Panc1 (cell line): ENCODE measurements at places on chromosomes 11 and 22. TPM values are rescaled to one million over a fixed set of nuclear protein-coding genes. Genes with fewer than 3 reads are reported as not detected.

Gene CYB5R2
- 46.3 TPM for total RNA-seq

GRCh38 chr22:41198027-41198580 is 7.0 kb upstream of the L3MBTL2 start:
- DNase-seq, result no peak

Gene BDNF
- 0.36 TPM for total RNA-seq

- DNase-seq, result peak; percentile 82
These were observed 33.6 kb upstream of the MMP7 start for GRCh38 chr11:102564110-102564509.

DNA sequence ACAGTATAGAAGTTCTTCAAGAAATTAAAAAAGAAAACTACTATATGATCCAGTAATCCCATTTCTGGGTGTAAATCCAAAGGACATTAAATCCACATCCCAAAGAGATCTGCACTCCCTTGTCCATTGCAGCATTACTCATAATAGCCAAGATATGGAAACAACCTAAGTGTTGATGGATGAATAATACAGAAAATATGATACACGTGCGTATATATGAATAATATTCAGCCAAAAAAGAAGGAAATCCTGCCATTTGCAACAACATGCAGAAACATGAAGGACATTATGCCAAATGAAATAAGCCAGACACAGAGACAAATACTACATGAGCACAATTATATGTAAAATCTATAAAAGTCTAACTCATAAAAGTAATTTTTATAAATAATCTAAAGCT is 306.3 kb upstream of the ANO3 start:
- no peak for DNase-seq

- no peak for DNase-seq
These were observed 42.4 kb downstream of the KCNJ4 start for GRCh38 chr22:38412435-38413084.

Gene MRGPRX3
- total RNA-seq, result not detected

Gene MOGAT2
- total RNA-seq, result 0.08 TPM

DNA sequence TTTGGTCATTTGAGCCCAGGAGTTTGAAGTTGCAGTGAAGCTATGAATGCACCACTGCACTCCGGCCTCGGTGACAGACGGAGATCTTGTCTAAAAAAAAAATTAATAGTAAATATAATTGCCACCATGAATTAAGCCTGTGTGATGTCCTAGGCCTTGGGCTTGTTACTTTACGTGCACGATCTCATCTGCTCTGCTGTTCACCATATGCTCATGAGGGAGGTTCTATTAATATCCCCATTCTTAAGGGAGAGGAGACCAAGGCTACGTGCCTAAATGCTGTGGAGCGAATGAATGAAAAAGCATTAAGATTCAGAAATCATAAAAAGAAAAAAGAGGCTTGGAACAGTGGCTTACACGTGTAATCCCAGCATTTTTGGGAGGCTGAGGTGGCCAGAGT is 2.6 kb upstream of the ATG2A start:
- DNase-seq, result no peak

Gene IL17REL
- 0.82 TPM for total RNA-seq

DNA sequence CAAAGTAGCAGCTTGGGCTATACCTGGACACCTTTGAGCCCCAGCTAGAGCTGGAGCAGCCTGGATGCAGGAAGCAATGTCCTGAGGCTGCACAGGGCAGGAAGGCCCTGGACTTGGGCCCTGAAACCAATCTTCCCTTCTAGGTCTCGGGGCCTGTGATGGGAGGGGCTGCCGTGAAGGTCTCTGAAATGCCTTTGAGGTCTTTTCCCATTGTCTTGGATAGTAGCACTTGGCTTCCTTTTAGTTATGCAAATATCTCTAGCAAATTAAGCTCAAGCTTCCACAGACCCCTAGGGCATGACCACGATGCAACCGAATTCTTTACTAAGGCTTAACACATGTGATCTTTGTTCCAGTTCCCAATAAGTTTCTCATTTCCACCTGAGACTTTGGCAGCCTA is 40.0 kb downstream of the LINC01488 start:
- no peak for DNase-seq

GRCh38 chr22:49521787-49522224 is 305.9 kb downstream of the BRD1 start:
- DNase-seq, result no peak

GRCh38 chr11:7826324-7826723 is 29.6 kb upstream of the OR5P2 start:
- DNase-seq, result no peak

DNA sequence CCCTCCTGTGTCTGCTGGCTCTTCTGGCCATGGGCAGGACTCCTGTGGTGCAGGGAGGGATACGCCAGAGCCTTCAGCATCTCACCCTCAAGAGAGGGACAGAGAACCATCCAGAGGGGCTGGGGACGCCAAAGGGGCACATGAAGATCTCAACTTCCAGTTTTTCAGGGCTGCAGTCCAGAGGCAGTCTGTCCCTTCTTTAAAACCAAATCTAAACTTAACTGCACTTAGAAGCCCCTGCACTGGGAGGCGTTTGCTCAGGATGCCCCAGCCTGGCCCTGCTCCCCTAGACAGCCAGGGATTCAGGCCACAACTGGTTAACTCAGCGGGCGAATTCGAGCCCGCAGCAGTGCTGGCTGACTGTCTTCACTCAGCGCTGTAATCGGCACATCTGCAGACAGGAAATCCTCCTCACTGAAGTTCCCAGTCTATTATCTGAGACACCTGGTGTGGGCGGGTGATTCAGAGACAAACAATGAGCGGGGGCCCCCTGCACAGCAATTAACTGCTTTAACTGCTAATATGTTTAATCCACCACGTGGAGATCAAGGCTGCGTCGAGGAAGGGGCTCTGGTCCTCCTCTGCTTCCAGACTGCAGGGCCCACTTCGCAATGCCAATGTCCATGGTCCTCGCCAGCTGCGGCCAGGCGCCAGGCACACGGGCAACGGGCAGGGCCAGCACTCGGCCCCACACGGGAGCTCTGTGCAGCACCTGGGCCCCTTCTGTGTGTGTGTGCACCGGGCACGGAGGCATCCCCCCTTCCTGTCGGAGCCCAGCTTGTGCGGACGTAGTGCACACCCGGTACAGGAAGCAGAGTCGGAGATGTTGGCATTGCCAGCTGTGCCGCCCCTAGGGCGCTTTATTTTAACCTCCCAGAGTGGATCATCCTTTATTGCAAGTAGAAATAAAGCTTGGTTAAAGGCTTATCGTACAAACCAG is 36.9 kb upstream of the GNB1L start:
- DNase-seq, result no peak

DNA sequence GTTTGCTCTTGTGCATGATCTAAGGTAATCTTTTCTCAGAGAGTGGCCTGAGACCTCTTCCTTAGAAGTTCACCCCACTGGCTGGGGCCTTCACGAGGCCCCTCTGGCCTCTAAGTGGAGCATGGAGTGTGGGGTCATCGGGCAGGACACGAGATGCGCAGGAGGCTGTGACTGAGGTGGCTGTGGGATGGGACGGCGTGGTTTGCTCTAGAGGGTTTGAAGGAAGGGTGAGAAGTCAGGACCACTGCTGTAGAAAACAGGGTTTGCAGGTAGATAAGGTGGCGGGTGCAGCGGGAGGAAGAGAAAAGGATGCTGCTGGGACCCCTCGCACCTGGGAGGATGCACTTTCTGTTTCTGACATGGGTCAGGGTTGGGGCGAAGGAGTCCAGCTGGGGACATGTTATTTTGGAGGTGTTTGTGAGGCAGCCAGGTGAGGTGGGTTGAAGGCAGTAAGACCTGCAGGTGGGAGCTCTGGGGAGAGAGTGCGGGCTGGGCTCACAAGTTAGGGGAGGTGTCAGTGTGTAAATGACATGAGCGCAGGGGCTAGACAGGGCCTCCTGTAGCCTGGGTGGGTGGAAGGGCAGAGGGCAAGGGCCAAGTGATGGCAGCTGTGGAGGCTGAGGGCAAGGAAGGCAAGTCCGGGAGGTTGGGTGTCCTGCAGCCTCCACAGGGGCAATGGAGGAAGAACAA is 62.5 kb downstream of the KCNQ1 start:
- no peak for DNase-seq

DNA sequence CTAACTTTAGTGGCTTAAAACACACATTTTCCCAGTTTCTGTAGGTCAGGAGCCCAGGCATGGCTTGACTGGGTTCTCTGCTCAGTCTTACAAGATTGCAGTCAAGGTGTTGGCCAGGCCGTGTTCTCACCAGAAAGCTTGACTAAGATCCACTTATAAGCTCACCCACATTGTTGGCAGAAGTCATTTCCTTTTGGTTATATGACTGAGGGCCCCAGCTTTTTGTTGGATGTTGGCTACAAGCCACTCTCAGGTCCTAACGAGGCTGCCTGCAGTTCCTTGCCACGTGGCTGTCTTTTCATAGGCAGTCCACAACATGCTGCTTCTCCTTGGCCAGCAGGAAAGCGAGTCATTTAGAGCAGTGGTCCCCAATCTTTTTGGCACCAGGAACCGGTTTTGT is 79.3 kb upstream of the CRTAM start:
- no peak for DNase-seq

DNA sequence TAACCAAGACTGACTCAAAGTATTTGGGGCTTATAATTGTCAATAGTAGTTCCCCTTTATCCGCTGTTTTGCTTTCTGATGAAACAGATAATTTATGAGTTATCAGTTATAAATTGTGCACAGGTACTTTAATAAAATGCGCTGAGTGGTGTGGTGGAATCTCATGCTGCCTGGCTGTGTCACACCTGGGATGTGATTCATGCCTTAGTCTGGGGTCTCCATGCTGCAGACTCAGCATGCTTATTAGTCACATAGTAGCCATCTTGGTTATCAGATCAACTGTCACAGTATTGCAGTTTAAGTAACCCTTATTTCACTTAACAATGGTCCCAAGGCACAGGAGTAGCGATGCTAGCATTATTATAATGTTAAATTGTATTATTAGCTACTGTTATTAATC is 995.2 kb downstream of the NTM start:
- DNase-seq, result no peak

DNA sequence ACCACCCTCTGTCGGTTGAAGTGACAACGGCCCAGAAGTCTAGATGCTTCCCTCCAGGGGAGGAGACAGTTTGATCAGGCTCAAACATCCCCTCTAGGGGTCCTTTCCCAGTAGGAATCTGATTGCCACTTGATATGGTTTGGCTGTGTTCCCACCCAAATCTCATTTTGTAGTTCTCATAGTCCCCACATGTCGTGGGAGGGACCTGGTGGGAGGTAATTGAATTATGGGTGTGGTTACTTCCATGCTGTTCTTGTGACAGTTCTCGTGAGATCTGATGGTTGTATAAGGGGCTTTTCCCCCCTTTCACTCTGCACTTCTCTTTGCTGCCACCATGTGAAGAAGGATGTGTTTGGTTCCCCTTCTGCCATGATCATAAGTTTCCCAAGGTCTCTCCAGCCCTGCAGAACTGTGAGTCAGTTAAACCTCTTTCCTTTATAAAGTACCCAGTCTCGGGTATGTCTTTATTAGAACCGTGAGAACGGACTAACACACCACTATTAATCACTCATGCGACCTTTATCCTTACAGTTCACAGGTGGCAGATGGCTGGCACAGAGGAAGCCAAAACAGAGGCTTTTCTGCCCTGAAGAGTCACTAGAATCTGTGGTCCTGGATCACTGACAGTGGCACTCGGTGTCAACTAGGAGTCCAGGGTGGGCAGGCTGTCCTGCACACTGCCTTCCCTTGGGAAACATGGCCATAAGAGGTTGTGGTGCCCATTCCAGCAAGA is 21.6 kb downstream of the ASPHD2 start:
- DNase-seq, result no peak

DNA sequence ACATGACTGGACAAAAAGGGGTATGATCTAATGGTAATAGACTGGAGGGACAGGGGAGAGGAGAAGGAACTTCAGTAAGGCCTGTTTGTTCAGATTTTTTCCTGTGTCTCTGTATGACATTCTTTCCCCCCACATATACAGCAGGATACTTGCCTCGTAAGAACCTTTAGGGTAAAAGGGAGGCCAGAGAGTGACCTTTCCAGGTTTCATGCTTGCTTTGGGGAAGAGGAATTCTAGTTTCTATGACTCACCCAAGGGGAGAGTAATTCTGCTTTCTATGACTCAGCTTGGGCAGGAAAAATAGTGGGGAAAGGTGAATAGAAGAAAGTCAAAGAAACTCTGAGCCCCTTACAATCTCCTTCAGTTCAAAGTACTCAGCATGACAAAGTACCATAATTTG is 457.0 kb downstream of the DLG2 start:
- no peak for DNase-seq

DNA sequence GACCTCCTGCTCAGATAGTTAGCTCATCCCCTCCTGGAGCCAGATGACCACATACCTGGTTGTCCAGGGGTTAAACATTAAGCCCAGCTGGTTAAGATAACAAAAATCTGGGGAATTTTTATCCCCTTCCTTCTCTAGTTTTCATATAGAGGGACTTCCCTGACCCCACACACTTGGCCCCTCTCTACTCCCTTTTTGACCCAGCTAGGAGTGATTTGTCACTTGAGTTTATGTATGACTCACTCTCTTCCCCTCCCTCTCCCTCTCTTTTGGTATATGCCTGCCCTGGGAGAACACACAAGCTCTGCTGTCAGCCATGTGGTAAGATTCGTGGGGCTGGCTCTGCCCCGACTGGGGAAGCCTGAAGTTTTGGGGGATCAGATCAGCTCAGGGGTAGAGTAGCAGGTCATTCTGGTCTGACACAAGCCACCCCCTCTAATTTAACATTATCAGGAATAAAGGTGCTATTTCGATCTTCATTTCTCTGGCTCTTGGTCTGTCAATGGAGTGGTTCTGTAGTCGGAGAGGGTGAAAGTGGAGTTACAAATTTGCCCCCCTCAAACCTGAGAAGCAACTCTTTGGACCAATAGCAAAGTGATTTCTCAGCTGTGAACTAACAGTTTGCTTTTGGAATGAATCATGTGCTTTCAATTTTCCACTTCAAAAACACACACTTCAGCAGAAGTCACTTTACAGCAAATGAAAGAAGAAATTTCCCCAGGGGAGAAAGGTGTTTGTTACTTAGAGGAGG is 415.3 kb upstream of the CADM1 start:
- DNase-seq, result no peak

DNA sequence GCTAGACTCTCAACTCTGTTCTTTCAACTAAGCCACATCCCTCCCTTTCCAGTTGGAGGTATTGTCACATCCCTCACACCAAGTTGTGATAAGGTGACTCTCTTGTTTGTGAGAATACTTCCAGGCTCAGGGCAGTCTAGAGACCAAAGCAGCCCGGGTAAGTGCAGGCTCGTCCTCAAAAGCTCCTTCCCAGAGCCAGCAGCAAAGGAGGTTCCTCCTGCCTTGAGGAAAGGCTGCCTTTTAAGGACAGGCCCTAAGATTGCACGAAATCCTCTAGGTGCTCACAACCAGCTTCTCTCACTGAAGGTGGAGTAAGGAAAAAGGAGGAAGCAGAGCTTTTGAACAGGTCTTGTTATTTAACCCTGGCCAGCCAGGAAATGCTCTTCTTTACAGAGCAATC is 53.4 kb downstream of the SMCO4 start:
- DNase-seq, result no peak

Gene LIMK2
- 12.6 TPM for total RNA-seq

- no peak for DNase-seq
These were observed 8.5 kb upstream of the FXYD6 start for GRCh38 chr11:117884994-117885393.

Gene DNAJB7
- total RNA-seq, result not detected

- no peak for DNase-seq
These were observed 61.2 kb upstream of the ARHGAP20 start for GRCh38 chr11:110773442-110773841.

Gene MYO7A
- total RNA-seq, result 1.3 TPM

GRCh38 chr11:118896472-118896913 is 12.8 kb downstream of the CXCR5 start:
- no peak for DNase-seq

Gene OLFML1
- total RNA-seq, result not detected

GRCh38 chr22:21098099-21098671 is 52.4 kb downstream of the LRRC74B start:
- no peak for DNase-seq

- no peak for DNase-seq
These were observed 161.6 kb upstream of the BDNF start for GRCh38 chr11:27861706-27862430.
